Stimulated activated CD4-positive, alpha-beta T cell treated with anti-CD3 and anti-CD28 coated beads, Interleukin-4, amount 100 ng/mL, for 4 hours (primary cell): ENCODE measurements at places on chromosomes 13 and 19.
A peak's percentile ranks its signal among the peaks of the same experiment; 100 is the strongest.

DNA sequence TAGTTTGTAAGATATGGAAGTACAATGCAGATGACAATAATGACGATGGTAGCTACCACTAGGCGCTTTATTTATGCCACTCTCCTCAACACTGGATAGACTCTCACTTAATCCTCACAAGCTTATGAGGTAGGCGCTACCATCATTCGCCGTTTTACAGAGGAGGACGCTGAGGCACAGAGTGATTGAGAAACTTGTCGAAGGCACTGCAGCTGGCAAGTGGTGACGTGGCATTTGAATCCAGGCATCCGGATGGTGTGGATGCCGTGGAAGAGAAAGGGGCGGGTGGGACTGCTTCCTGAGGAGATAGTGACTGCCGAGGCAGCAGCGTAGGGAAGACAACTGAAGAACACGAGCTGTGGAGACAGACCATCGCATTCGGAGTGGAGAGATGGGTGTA lies 1.3 kb upstream of the RPS9 start:
- no peak for DNase-seq

GRCh38 chr13:106156468-106156867 lies 379.0 kb downstream of the EFNB2 start:
- no peak for DNase-seq

DNA sequence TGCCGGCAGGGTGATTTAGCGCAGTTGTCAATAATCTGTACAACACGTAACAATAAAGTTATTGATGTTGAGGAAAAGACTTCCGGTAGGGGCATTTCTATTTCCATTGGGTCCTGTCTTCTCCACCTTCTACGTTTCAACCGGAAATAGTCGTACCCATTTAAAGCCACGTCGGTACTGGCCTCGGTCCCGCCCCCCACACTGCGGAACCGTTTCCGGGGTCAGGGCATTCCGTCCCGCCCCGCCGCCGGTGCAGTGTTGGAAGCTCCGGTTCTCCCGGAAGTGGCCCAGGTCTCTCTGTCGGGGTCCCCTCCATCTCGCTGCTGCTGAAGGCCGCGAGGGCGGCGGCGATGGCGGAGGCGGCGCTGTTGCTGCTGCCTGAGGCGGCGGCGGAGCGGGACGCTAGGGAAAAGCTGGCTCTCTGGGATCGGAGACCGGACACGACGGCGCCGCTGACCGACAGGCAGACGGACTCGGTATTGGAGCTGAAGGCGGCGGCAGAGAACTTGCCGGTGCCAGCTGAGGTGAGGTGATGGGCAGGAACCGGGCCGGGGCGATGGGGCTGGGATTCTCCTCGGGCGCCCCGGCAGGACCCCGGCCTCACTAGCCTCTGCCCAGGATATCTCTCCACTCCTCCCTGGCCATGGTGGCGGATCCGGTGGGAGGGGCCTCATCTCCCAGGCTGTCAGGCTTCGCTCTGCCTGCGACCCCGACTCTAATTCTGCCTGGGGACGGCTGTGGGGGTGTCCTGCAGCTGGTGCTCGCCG lies at the start of gene COG3:
Gene COG3, plus strand, starts transcription at position 253 of the 767 bp plus-strand sequence. Its CDS starts 98 bp downstream, at position 351.
- DNase-seq = peak; percentile 94

DNA sequence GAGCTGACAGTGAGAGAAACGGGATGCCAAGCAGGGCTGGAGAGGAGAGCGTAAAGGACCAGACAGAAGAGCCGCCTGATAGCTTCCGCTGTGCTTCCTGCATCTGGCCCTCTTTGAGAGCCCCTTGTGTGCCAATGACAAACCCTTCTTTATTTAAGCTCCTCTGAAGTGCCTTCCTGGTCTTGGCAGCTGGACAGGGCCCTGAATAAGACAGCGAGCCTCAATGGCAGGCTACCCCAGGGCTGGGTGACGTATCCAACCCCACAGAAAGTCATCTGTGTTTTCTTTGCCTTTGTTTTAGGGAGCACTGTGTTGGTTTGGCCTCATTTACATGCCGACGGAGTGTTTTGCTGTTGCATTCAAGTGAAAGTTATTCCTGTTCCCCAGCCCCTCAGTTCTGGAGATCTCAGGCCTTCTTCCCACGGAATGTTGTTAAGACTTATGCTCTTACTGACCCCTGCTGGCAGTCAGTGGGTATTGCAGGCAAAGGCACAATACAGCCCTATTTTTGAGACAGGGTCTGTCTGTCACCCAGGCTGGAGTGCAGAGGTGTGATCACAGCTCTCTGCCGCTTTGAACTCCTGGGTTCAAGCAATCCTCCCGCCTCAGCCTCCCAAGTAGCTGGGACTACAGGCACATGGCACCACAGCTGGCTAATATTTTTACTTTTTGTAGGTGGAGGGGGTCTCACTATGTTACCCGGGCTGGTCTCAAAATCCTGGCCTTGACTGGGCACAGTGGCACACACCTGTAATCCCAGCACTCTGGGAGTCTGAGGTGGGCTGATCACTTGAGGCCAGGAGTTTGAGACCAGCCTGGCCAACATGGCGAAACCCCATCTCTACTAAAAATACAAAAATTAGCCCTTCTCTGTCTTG lies 16.8 kb downstream of the CCL25 start:
- no peak for DNase-seq

- no peak for DNase-seq
Measured at GRCh38 chr13:112136095-112136494, 69.1 kb downstream of the SOX1 start.

DNA sequence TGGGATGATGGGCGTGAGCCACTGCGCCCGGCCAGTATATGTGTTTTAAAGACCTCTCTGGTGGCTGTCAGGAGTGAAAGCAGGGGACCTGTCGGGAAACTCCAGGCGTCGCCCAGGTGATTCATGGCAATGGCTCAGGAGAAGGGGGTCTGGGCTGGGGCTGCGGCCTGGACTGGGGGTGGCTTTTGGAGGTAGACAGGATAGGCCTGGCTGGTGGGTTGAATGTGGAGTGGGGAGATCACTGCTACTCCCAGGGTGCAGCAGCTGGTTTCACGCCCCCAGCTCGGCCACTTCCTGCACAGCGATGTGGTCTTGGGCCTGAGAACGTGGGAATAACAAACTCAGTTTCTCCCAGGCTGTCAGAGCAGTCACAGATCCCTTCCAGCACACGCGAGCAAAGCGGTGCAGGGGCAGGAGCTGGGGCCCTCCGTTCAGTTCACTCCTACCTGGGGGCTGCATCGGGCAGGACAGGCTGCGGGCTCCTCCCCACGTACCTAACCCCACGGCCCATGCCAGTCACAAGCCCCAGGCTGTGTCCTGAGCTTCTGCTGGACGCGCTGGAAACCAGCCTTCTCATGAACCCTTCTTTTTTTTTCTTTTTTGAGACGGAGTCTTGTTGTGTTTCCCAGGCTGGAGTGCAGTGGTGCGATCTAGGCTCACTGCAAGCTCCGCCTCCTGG lies 18.9 kb downstream of the KDM4B start:
- DNase-seq = no peak

GRCh38 chr13:45361596-45362206 lies 20.7 kb upstream of the TPT1 start:
- no peak for DNase-seq

- DNase-seq = no peak
Measured at GRCh38 chr19:52170863-52171320, 529 bp downstream of the ZNF836 start.

GRCh38 chr19:4185413-4186086 lies 3.1 kb downstream of the ANKRD24 start:
- no peak for DNase-seq

- no peak for DNase-seq
Measured at GRCh38 chr19:4208385-4209094, 20.8 kb upstream of the EBI3 start.

DNA sequence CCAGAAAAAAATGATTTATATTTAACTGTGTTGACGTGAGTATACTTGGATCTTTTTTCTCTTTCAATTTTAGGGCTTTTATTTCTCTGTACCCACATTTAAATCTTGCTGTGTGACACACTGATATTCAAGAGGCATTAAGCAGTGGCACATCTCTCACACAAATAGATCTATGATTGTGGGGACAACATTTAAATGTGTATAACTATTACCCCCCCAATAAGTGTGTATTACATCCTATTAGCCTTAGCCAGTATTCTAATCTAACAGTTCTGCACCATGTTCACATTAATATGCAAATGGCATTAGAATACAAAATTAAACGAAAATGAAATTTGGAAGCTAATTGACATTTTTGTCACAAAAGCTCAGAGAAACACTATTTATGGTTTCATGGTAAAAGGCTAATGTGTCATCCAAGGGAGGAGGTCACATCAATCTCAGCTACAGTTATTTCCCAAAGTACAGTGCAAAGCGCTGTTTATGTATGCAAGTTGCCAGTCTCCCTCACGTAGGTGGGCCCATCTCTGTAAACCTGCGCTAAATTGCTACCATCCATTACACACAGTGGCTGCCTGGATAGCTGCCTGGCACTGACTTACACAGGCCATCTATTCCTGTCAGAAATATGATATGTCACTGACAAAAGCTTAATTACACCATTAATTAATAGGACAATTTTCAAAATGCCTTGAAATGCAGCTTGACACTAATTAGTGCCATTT lies 984.7 kb upstream of the PCDH9 start:
- DNase-seq = no peak
